ENCODE measurements at places on chromosomes 1 and 21.

DNA sequence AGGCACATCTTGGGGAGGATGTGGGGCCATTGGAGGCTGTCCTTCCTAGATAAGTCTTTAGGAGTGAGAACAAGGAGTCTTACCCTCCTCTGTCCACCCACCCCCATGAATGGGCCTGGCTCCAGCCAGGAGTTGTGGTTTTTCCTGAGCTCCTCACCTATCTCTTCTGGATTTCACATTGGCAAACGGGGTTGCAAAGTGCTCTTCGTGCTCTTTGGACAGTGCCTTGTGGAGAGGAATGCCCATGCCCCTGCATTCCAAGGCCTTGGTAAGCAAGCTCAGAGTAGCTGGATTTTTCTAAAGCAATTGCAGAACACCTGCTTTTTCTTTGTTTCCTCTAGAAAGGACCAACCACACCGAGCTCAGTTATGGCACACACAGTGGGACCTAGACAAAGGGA lies 152.1 kb upstream of the CAMK1G start:
- no peak for DNase-seq

DNA sequence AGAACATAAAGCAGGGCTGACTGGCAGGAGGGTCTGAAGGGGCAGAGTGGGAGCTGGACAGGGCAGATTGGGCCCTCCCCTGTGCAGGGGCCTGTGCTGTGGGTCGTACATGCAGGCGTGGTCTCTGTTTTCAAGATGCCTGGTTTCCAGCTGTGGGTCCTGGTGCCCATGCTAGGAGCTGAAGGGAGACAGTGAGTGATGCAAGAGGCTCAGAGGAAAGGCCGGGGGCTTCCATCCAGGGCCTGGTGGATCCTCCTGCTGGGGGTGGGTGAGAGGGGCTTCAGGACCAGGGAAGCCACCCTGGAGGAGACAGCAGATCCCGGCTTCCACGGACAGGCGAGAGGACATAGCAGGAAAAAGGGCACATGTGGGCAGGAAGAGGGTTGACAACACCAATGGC lies 349.0 kb upstream of the VAMP3 start:
- DNase-seq = no peak

- DNase-seq = no peak
These were observed 11.2 kb upstream of the CREG1 start for GRCh38 chr1:167564612-167565270.

DNA sequence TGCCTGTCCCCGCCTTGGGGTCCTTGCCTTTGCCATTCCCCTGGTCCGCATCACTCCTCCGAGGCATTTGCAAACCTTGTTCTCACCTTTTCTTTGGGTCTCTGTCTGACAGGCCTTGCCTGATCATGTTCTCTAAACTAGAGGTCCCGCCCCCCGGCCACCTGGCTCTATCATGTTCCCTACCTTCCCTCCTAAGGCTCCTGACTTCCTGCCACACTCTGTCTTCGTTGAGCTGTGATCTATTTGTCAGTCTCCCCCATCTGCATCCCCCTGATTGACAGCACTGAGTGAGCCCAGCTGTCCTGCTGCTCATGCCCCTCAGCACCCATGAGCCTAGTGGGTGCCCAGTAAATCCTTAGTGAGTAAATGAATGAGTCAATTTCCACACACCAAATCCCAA lies 22.8 kb downstream of the ERG start:
- DNase-seq = no peak

DNA sequence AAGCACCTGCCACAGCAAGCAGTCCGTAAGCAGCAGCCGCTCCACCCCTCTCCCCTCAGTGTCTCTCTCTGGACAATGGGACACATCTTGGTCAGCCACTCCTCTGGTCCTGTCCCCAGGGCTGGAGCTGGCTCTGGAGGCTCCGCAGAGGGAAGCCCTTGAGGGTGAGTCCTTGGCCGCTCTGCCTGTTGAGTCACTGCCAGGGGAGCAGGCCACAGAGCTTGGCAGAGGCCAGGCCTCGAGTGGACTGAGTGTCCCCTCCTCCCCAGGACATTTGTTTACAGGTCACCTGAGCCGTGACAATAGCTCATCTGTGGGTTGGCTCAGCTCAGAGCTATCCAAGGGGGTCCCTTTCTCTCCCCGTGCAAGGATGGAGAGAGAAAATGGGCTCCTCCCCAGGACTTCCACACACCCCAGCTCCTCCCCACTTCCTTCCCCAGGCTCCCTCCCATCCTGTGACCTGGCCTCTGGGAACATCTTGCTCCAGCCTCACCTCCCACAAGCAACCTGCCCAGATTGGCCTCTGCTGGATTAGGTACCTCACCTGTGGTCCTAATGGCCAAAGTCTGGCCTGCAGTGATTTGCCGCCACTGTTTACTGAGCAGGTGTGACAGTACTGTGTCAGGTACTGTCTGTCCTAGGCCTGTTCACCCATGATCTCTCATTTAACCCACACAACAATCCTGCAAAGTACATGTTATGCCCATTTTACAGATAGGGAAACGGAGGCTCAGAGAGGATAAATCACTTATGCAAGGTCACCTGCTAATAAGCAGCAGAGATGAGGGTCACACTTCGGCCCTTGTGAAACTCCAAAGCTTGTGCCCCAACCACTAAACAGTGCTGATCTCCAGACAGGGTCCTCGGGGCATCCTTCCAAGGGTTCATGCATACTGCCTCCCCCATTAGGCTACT lies 4.8 kb downstream of the FAM131C start:
- DNase-seq = no peak

GRCh38 chr1:53592521-53592982 lies 133.4 kb downstream of the DMRTB1 start:
- no peak for DNase-seq

- DNase-seq = no peak
These were observed 12.8 kb upstream of the RIPK4 start for GRCh38 chr21:41779659-41780058.

DNA sequence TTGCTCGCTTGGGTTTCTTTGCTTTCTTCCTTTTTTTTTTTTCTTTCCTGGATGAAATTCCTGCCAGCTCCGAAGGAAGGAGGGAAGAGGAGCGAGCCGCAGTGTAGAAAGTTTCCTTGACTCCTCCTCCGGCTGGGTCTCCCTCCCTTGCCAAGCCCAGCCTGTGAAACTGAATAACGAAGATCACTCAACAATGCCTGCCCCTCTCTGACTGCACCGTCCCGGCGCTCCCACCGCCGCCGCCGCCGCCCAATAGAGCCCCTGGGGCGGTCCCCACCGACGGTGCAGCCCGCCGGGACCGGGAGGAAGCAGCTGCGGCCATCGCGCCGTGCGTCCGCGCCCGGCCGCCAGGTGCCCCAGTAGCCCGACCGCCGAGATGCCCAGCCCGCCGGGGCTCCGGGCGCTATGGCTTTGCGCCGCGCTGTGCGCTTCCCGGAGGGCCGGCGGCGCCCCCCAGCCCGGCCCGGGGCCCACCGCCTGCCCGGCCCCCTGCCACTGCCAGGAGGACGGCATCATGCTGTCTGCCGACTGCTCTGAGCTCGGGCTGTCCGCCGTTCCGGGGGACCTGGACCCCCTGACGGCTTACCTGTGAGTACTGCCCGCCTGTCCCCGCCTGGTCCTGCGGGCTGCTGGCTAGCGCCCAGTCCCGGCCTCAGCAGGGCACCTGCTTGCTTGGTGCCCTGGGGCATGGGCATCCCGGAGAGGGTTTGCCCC lies at the start of gene LGR6:
Gene LGR6, plus strand, starts transcription at position 186 of the 714 bp plus-strand sequence. Its CDS starts 191 bp downstream, at position 377.
- no peak for DNase-seq

DNA sequence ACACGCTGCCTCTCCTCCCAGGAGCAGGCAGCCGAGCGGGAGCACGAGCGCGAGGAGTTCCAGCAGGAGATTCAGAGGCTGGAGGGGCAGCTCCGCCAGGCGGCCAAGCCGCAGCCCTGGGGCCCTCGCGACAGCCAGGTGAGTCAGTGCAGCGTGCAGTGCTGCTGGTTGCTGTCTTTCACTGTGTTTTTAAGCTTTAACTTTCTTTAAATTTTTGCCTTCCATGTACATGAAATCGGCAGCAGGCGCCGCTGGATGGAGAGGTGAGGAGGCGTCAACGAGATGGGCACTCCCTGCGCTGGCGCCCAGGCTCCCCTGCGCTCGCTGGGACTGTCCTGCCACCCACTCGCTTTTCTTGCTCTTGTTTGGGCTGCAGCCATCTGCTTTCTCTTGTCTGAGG lies 60.7 kb upstream of the DIP2A start:
- no peak for DNase-seq

GRCh38 chr1:21289700-21290545 lies at the start of gene ECE1:
TSS of gene ECE1 (minus strand) at chr1:21290463. CDS start at chr1:21290414, 49 bp downstream.
- peak; percentile 38 for DNase-seq

GRCh38 chr21:37435120-37435519 lies 68.5 kb downstream of the DYRK1A start:
- peak; percentile 31 for DNase-seq

- no peak for DNase-seq
These were observed 36.8 kb upstream of the RALGPS2 start for GRCh38 chr1:178688244-178688643.

DNA sequence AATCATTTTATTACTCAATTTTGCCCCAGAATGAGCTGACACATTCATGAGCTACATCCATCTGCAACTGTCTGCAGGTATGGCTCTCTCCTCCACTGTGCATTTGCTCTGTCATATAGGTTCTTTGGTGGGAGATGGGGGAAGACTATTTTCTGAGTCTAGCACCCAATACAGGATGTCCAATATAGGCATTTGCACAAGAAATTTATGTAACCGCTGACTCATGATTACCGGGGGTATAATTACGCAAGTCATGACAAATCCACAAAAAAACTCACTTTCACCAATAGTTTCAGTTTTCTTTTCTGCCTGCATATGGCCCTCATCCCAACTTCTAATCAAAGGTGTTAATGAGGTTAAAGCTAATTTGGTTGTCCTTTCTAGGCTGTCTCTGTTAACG lies 17.5 kb upstream of the VSIG8 start:
- DNase-seq = no peak

GRCh38 chr1:58287894-58288623 lies 258.5 kb downstream of the OMA1 start:
- no peak for DNase-seq

DNA sequence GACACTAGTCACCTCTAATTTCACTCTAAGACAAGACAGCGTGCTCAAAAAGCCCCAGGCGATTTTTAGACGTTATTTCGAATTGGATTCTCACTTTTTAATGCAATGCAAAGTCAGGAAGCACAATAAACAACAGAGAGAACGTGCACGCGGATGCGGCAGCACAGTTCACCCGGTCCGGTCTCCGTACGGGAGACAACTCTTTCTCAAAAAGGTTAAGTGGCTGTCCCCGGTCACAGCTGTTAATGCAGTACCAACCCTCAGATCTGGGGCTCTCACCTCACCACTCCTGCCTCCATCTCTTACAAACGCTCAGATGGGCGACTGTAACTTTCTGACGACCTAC lies 1.2 kb downstream of the HP1BP3 start:
- DNase-seq = no peak

DNA sequence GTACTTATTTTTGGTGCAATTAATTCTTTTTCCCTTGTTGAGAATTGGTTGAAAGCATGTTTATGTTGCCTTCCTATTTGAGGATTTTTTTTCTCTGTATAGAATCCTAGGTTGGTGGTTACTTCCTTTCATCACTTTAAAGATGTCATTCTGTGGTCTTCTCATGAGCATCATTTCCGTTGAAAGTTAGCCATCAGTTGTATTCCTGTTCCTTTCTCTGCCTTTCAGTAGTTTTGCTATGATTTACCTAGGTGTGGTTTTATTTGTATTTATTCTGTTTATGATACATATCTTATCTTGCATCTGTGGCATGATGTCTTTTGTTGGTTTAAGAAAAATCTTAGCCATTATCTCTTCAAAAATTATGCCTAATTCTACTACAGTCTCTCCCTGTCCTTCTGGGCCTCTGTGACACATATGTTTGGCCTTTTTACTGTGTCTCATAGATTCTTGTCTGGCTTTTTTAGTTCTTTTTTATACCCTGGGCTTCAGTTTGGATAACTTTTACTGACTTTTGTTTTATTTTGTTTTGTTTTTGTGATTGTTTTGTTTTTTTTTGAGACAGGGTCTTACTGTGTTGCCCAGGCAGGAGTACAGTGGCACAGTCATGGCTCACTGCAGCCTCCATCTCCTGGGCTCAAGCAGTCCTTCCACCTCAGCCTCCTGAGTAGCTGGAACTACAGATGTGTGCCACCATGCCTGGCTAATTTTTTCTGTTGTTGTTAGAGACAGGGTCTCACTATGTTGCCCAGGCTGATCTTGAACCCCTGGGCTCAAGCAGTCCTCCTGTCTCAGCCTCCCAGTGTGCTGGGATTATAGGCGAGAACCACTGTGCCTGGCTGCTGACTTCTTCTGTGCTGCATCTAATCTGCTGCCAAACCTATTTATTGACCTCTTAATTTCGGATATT lies 24.1 kb downstream of the PTGFRN start:
- DNase-seq = no peak

DNA sequence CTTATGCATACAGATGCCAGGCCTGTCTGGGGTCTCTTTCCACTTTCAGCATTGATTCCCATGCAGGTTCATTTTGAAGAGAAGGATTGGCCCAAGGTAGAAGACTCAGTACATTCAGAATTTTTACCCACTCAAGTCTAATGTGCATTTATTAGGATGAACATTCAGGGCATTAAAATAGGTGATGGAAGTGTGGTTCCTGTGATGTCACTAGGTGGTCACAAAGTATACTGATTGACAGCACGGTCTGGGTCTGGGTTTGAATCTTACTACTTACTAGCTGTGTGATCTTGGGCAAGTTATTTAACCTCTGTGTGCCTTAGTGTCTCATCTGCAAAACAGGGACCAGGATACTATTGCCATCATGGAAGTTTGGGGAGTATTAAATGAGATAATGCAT lies 711 bp upstream of the ZNF648 start:
- DNase-seq = no peak

DNA sequence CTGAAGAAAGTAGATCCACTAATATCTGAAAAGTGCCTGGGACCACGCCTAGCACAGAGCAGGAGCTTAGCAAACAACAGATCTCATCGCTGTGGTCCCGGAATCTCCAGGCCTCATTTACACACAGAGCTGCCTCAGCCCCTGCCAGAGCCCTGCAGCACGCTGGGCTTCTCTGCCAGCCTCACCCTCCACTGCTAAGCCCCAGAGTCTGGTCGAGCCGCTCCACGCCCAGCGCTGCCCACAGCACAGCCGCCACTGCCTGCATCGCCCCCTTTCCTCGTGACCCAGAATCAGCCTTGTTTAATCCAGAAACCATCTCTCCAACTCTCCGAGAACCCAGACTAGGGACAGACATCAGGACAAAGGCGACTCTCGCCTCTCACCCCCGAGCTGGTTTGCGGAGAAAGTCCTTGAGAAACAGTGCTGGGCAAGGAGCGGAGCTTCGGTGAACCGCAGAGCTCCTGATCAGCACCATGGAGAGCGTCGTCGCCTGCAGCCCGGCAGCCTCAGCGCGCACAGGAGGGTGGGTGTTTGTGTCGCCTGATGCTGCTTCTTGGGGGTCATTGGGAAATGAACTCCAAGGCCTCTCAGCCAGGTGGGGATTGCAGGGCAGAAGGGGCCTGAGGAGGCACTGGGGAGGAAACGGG lies 145.1 kb downstream of the NPHP4 start:
- no peak for DNase-seq

Data from activated gamma-delta T cell treated with anti-CD3 and anti-CD28 coated beads, Interleukin-2, amount 50 U/mL, for 16 hours (primary cell).